ENCODE measurements at places on chromosomes 2 and 18.

- no peak for DNase-seq
Observed at GRCh38 chr18:57050310-57050949, 96.5 kb upstream of the BOD1L2 start.

GRCh38 chr18:37299471-37300304, 265.9 kb downstream of the CELF4 start:
- no peak for DNase-seq

DNA sequence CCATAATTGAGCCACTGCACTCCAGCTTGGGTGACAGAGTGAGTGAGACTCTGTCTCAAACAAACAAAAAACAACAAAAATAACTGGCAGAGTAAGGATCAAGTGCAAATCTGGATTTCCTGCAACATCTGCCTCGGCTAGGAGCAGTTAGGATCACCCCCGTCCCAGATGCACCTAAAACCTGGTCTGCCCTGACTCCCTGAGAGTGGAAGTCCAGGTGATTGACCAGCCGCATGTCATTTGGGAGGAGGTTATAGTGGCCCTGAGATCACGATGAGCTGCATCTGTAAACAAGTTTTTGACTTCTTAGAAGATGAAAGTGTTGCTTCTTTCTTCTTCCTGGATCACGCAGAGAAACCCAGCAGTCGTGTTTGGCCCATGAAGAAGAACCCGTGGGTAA, 5.0 kb upstream of the ESPNL start:
- no peak for DNase-seq

GRCh38 chr2:157336137-157337010, 10.8 kb upstream of the ERMN start:
- peak; percentile 6 for DNase-seq

DNA sequence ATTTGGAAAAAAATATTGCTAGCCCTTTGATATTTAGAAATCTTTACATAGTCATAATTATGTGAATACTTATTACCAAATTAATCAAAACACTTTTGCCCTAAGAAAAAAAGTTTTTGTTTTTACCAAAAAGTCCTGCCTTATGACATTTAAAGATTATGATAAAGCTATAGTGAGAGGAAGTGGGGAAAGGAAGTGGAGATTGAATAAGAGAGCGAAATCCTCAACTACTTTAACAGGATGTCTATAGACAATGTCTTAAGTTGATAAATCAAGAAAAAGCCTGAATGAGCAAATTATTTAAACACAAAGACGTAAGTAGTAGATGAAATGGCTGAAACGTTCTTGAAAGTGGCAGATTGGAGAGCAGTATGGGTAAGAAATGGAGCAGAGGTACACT, 20.9 kb upstream of the VPS54 start:
- no peak for DNase-seq

- no peak for DNase-seq
Observed at GRCh38 chr2:226098861-226099745, 699.6 kb downstream of the NYAP2 start.
